ENCODE measurements at places on chromosomes 12 and 14.

GRCh38 chr14:24924544-24924943 lies 125.4 kb downstream of the STXBP6 start:
- no peak for DNase-seq

DNA sequence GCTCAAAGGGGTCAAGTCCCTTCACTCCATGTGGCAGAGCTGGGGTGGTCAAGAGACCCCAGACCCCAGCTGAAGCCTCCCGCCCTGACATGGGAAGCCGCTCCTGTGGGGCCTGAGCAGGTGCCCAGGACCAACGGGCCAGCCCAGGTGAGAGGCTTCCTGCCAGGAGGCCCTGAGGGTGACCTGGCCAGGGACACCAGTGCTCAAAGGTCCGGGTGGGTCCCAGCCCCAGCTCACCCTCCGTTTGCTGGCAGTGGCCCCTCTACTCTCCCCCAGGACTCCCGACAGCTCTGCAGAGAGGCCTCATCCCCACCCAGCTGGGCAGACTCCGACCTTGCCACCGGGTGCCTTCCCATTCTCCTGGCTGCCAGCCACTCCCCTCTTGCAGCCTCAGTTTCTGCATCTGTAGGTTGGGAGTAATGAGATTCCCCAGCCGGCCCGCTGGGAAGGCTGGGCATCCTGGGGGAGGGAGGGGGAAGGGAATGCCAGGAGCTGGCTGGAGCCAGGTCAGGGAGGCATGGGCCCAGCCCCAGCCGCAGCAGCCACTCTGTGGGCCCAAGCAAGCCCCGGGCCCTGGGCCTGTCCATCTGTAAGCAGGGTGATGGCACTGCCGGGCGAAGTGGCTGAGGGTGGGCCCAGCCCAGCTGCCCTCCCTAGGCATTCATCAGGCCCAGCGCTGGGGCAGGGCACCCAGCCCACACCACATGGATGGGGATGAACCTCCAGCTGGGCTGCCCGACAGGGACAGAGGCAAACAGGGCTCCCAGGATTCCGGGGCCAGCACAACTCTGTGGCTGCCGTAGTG lies 10.3 kb upstream of the INF2 start:
- no peak for DNase-seq

DNA sequence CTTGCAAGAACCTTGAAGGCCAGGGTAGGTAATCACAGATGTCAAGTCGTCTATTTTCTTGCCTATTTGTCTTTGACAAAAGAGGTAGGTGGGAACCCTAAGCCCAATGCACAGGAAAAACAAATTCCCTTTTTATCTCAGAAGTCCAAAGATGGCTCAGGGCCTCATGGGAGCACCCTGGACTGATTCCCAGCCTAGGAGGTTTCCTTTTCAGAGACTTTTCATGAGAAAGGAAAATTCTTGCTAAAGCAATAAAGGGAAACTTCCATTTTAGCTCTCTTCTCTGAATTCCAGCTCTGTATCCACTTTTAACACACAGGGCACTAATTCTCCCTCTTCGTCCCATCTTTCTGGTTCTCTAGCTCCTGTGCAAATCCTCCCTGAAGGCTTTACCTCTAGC lies 1.2 kb downstream of the ZNF641 start:
- DNase-seq = no peak

DNA sequence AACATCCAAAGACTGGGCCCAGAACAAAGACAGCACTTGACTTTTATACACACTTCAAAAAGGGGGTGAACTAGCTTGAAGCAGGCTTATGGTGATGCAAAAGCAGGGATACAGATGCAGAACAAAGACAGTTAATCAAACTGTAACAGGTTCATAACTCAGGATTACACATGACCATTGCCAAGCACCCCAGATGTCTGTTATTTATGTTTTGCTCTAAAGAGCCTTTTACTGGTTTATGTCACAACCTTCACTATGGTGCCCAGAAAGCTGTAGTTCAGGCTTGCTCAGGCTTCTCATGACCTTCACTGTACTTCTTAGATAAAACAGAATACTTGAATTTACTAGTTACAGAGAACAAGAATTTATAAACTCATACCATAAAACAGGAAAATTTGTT lies 31.7 kb upstream of the SLC38A4 start:
- DNase-seq = no peak

GRCh38 chr14:78154827-78155226 lies 15.3 kb upstream of the NRXN3 start:
- no peak for DNase-seq

DNA sequence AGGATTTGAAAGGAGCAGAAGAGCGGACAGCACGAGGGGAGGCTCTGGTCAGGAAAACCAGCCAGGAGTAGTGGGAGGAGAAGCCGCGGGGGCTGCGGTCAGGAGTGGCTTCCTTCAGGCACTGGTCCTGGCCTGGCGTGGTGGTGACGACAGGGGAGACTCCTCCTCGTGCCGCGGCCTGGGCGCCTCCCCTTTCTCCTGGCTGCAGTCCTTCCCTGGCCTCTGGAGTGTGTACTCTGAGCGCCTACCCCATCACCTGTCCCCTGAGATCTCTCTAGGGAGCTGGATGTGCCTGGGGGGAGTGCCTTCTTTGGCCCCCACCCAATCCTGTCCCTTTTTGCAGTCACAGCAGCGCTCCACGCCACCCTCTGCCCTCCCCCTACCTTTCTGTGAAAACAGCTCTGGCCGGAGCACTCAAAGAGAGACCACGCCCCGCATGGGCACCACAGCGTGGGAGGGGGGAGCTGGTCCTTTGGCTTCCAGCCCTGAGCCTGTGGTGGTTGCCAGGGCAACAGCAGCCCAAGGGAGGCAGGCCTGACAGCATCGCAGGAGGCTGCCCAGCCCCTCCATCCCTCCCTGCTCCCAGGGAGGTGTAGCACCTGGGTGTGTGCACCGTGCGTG lies 125.9 kb downstream of the CALM1 start:
- DNase-seq = no peak

DNA sequence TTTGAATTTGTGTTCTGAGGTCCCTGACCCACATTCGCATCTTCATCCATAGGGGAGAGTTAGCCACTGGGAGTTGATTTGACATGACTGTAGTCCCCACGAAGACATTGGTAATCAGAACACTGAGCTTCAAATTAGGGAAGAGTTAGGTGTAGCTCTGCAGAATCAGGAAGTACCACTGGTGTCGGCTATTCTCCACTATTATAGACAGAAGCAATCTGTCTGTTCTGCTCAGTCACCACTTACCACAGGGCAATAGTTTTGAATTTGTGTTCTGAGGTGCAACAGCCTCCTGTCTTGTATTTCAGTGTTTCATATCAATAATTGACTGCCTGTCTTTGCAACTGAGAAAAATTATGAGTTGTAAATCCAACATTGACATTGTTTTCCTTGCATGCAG lies 407.6 kb downstream of the LRFN5 start:
- no peak for DNase-seq

- no peak for DNase-seq
Measured at GRCh38 chr12:90854136-90854689, 100.8 kb downstream of the CCER1 start.

- no peak for DNase-seq
Measured at GRCh38 chr12:27779416-27779919, 565 bp upstream of the KLHL42 start.

DNA sequence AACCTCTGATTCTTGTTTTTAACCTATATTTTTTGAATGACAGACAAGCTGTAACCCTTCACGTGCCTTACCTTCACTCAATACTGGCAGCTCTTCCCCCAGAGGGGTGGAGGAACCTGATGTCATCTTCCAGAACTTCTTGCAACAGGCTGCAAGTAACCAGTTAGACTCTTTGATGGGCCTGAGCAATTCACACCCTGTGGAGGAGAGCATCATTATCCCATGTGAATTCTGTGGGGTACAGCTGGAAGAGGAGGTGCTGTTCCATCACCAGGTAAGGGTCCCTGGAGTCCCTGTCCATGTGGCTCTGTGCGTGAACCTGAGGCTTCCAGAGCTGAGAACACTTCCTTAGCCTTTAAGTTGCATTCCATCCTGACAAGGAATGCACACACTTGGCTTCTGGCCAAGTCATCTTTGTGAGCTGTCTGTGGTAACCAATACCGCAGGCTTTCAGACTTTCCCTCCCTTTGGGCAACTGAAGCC lies 22.7 kb downstream of the TRAFD1 start:
- no peak for DNase-seq

DNA sequence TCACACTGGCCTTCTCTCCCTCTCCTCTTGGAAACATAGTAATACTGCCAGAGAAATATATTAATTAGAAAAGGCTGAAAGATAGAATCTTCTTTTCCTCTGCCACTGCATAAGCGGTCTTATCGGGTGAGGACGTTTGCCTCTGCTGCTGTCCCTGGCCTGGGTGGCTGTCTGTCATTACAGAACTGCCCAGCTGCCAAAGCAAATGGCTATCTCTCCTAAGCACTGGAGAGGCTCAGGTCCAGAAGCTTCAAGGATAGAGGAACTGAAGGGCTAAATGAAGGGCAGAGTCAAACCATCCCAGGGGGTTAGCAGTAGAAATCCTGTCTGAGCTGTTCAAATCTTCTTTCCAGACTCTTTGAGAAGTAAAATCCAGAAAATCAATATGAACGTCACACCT lies 198.6 kb upstream of the CAND1 start:
- DNase-seq = no peak

- no peak for DNase-seq
Measured at GRCh38 chr14:23296012-23296777, 6.5 kb downstream of the PPP1R3E start.

- DNase-seq = no peak
Measured at GRCh38 chr14:66196670-66197069, 289.5 kb upstream of the CCDC196 start.

DNA sequence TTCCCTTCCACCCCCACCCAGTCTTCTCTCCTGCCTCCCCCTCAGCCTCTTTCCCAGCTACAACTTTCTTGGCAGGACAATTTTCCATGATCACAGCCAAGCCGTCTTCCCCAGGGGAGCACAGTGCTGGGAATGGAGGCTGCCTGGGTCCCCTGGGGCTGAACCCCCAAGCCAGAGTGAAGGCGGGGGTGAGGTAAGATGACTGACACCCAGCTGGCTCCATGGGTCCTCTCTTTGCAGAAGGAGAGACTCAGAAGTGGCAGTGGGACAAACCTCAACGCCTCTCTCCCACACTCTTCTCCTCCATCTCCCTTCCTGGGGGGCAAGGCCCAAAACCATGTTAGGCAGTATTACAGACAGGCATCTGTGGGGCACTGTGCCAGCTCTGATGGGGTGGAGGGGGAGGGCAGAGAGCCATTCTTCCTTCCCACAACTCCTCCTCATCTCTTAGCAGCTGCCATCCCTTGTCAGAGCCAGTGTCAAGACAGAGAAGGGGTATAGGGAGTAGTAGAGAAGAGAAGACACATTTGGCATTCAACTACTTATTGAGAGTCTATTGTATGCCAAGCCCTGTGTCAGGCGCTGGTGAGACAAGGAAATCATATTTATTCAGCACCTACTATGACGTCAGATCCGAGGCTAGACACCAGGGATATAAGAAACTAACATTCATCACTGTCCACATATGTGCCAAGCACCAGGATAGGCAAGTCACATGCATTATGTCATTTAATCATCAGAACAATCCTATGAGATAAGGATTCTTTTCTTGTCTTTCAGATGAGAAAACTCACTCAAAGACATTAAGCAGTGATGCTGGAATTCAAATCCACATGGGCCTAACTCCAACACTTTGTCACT lies 3.6 kb downstream of the ITGA7 start:
- no peak for DNase-seq

DNA sequence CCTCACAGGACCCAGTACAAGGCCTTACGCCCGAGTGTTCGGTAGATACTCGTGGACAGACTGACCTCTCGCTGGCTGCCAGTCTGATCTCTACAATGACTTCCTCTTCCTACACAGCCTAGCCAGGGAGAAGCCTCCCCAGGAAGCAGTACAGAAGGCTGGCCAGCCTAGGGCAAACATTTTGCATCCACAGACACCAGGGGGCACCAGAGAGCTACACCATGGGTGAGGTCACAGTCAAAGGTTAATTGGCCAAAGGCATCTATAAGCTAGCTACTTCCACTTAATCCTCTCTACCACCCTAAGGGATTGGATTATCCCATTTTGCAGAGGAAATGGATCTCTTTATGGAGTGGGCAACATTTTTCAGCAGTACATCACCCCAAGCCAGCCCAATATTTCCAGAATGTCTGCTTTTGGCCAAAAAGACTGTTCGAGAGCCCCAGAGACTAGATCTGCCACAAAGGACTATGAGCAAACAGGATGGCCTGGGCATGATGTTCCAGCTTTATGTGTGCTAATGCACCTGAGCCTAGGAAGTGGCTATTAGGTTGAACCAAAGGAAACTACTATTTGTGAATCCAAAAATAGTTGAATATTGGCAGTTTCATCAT lies 14.6 kb upstream of the PNMA1 start:
- peak; percentile 82 for DNase-seq

- no peak for DNase-seq
Measured at GRCh38 chr14:30252783-30253674, 305.9 kb upstream of the G2E3 start.

GRCh38 chr12:124578445-124578844 lies 11.0 kb upstream of the NCOR2 start:
- no peak for DNase-seq

GRCh38 chr14:33859306-33859705 lies 91.6 kb downstream of the EGLN3 start:
- no peak for DNase-seq

DNA sequence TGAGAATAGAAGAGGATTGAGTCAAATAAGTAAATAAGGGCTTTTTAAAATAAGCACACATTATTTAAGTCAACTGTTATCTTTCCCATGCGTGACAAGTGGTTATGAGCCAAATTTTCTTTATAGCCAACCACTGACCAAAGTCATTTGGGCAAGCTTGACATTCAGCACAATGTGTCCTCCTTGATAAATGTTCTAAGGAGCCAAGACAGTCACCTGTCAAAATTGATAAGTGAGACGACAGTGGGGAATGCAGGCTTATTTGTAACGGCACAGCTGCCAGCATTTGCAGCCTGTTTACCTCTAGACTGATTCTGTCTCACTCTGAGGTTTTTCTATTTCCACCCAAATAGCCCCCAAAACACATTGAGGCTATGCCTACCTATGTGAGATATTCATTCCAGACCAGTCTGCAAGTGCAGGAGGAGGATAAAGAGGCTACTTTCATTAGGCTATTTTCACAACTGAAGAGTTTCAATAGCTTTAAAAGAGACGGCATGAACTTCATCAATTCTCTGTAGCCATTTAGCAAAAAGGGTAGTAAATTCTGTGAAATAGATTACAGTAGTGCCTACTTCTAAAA lies 339.5 kb downstream of the PDZRN4 start:
- DNase-seq = no peak

DNA sequence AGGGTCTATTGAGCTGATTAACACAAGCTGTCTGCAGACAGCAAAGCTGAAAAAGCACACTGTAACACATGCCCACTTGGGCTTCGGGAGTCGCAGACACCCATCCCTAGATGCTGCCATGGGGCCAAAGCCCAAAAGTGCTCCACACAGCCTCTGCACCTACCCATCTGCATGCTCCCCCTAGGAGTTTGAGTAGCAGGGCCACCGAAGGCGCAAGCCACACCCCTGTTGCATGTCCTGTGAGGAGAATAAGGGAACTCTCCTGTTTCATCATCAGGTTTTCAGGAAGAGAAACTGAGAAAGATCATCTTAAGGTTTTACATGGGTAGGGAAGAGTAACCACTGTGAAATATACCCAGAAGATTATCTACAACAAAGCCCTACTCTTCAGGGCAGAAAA lies 5.6 kb upstream of the ST8SIA1 start:
- no peak for DNase-seq

- no peak for DNase-seq
Measured at GRCh38 chr12:76006028-76006925, 25.3 kb downstream of the PHLDA1 start.

GRCh38 chr12:49515266-49515665 lies 23.6 kb upstream of the KCNH3 start:
- DNase-seq = no peak
